ENCODE measurements at places on chromosomes 12 and 14.

DNA sequence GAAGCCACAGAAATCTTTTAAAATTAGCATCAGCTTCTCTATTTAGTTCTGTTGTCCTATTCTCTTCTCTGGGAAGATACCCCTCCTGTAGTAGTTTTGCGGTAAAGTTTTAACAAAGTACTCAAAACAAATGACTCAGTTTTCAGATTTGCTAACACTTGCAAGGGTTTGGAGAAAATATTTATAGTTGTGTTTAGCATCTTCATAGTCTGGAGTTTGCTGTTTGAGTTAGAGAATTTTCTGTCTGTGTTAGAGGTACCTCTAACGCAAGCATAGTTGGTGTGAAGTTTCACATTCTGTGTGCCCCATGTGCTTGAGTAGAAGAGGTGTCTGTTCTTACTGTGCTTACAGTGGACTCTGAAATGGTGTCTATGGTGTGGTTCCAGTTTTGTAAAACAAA lies 36.0 kb downstream of the ANKRD9 start:
- DNase-seq, result no peak

DNA sequence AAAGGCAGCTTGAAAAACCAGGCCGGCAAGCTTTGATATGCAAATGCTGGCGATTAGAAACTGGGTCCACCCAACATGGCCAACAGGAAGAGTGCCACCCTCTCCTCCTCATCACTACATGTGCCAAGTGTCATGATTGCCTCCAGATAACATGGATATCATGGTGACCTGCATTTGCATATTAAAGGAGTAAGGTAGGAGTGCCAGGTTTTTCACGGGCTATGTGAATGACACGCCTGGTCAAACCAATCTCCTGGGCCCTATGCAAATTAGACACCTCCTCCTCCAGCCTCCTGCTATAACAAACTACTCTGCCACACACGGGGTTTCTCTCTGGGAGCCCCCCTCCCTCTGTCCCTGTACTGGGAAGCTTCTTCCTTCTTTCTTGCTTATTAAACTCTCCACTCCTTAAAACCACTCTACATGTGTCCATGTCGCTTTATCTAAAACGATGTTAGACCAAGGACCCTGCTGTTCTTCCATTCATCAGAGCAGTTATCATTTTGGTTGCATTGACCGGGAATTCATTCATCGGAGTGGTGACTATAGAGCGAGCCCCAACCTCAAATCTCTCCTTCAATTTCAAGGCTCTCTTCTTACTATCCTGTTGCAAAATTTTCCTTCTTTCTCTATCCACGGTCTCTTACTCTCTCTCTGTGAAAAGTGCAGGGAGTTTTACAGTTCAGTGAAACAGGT lies 27.5 kb downstream of the APOBEC1 start:
- DNase-seq, result no peak

- DNase-seq, result no peak
Measured at GRCh38 chr14:54197369-54197768, 199.4 kb upstream of the CDKN3 start.

DNA sequence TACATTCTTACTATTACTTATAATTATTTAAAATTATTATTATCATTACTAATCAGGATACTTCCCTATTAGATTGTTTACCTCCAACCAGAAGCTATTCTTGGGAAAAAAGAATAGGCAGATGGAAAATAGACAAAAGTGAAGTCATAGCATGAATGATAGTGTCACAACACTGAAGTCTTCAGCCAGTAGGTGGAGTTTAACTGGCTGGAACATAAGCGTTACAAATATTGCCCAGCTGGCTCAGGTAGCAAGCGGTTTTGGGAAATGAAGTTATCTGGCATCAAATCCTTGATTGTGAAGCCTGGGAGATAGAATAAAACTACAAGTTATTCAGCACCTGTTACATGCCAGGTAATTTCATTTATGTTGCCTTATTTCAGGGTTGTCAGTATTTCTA lies 762.9 kb downstream of the C12orf50 start:
- DNase-seq, result no peak

DNA sequence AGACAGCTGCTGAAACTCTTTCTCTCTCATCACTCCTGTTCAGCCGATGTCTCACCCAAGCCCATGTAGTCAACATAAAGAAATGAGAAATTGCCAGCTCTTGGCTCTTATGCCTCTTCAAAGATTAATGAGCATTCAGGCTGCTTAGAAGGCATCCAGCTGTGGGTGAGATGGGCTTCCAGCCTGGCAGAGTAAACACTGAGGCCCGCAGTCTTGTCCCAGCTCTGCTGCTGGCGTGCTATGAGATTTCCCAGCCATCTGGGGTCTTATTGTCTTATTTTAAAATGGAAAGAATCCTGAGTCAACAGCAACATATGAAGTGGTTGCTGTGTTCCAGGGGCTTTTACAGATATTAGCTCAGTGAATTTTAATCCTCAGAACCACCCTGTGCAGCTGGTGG lies 12.6 kb downstream of the RXYLT1 start:
- DNase-seq, result no peak

DNA sequence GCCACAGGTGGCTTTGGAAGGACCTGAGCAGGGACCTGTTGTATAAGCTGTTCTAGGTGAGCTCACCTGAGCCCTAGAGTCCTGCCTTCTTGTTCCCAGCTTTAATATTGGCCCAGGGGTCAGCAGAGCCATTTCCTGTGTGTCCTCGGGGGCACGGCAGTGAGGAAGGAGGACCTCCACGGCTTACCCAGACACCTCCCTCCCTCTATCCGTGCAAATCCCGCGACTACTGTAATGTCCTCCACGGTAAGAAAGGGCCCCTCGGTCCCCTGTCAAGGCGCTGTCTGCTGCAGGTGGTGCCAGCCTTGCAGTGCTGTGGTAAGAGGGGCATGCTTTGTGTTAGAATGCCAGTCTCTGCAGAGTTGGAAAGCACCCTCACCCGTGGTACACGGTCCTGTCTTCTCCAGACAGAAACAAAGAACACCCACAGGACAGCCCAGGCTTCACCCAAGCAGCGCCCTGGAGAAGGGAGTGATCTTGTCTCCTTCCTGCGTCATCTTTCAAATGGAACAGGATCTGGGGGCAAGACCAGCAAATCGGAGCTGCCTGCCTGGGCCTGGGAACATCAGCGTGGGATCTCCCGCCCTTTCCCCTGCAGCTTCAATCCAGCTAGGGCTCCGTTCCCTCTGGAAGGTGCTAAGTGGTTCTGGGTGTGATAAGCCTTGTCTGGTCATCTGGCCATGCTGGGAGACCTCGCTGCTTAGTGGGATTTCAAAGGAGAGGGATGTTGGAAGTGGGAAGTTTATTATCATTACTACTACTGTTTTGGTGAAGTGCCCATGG lies 20.2 kb upstream of the FZD10 start:
- DNase-seq, result no peak

DNA sequence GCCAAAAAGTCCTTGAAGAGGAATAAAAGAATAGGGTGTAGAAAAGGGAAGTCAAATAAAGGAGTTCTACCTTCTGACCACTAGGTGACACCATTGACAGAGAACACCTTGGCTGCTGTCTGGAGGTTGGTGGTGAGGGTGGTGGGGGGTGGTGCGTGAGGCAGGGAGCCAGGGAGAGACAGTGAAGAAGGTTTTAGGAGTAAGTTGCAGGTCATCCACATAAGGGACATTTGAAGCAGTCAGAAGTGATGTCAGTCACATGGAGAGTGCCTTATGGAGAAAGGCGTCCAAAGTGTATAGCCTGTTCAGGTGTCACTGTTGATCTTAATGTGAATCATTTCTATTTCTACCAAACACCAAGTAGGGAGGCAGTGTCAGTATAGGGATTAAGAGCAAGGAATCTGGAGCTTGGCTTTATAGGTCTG lies 279.3 kb upstream of the DDHD1 start:
- peak; percentile 15 for DNase-seq

- DNase-seq, result no peak
Measured at GRCh38 chr12:54397157-54397556, 12.6 kb upstream of the ZNF385A start.

DNA sequence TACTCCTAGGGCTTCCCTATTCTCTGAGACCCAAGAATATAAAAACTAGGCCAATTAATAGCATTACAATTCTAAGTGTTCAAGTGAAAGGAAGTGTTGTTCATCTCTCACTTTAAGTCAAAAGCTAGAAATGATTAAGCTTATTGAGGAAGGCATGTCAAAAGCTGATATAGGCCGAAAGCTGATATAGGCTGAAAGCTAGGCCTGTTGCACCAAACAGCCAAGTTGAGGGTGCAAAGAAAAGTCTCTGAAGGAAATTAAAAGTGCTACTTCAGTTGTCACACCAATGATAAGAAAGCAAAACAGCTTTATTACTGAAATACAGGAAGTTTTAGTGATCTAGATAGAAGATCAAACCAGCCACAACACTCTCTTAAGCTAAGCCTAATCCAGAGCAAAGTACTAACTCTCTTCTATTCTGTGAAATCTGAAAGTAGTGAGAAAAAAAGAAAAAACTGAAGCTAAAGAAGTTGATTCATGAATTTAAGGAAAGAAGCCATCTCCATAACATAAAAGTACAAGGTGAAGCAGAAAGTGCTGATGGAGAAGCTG lies 68.9 kb downstream of the SLC6A15 start:
- no peak for DNase-seq

DNA sequence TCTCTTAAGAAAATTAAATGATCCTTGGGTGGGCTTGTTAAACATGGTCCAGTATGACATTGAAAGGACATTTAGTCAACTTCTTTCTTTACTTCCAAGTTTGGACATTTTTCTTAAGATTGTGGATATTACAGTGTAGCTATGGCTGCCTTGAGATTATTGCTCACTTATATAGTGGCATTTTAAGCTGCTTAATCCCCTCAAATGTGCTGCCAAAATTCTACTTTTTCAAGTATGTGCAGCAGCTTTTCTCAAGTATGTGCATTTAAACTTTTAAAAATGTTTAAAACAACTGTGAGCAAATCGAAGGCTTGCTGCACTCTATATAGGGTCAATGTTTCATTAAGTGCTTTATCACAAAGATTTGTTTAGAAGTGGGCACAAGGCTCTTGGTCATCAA lies 7.4 kb downstream of the TXNRD1 start:
- DNase-seq, result no peak

DNA sequence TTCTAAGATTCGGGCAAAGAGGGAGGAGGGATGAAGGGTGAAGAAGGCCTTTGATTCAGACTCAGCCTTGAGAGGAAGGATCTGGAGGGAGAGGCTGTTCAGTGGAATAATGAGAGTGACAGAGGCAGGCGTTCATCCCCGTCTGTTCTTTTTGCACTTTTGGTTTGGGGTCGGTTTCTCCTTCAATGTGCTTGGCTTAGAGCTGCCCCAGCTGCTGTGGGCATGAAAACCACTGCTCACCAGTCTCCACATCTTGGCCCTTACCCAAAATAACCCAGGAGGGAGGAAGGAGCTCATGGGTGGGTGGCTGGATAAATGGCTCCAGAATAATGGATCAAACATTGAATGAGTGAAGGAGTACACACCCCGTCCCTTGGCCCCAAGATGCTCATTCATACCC lies 261.7 kb upstream of the FKBP4 start:
- no peak for DNase-seq

Data from GM06990 (cell line).